ENCODE measurements at places on chromosomes 1 and 21. TPM values are rescaled to one million over a fixed set of nuclear protein-coding genes. Genes with fewer than 3 reads are reported as not detected.

Gene RNF220
- 169 TPM for total RNA-seq

- H3K27me3 ChIP-seq, result no peaks in the 10 kb centered on the region
- peak; percentile 34 for DNase-seq
- H3K4me1 ChIP-seq, result peaks cover 34% of the 10 kb centered on the region
- H3K4me3 ChIP-seq, result peak overlapping the region; percentile 28
- H3K27ac ChIP-seq, result peak overlapping the region; percentile 86
Measured at GRCh38 chr1:181033128-181033798, 520 bp upstream of the MR1 start.

- DNase-seq, result no peak
- no peak overlapping the region for H3K27ac ChIP-seq
- peaks cover 37% of the 10 kb centered on the region for H3K36me3 ChIP-seq
- H3K4me3 ChIP-seq, result peak overlapping the region; percentile 1
- H3K4me1 ChIP-seq, result peaks cover 54% of the 10 kb centered on the region
- no peaks in the 10 kb centered on the region for H3K27me3 ChIP-seq
Measured at GRCh38 chr1:6596351-6596750, 6.3 kb downstream of the KLHL21 start.

Gene NMNAT2
- 0.27 TPM for total RNA-seq

DNA sequence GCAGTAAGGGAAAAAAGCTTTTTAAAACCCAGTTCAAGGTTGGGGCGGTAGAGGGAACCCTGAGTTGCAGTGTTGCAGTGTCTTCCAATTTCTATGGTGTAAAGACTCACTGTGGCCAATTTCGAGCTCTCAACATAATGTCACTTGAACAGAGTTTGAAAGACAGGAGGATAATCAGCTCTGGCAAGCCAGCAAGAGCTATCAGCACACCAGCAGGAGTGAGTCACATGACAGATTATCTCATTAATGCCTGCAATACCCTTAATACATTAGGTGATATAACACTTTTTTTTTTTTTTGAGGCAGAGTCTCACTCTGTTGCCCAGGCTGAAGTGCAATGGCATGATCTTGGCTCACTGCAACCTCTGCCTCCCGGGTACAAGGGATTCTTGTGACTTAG lies 22.8 kb downstream of the SLC9C2 start:
- H3K4me3 ChIP-seq, result no peak overlapping the region
- H3K27me3 ChIP-seq, result no peaks in the 10 kb centered on the region
- DNase-seq, result no peak
- no peak overlapping the region for H3K27ac ChIP-seq

DNA sequence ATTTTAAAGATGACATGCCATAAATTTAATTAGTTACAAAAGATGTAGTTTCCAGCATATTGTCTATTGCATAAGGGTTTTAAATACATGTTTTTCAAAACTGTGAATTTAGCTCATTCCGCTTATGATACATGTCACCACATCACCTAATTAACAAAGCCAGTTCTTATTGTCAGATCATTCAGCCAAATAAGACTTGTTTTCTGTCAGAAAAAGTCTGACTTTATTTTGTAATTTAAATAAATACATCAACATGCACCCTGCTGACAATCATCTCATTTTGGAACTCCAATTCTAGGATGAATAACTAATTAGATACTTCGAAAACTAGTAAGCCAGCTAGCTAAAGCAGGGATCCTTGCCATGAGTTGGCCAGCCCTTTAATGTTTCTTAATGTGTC lies 110.9 kb upstream of the APP start:
- DNase-seq, result no peak
- H3K4me1 ChIP-seq, result no peaks in the 10 kb centered on the region

DNA sequence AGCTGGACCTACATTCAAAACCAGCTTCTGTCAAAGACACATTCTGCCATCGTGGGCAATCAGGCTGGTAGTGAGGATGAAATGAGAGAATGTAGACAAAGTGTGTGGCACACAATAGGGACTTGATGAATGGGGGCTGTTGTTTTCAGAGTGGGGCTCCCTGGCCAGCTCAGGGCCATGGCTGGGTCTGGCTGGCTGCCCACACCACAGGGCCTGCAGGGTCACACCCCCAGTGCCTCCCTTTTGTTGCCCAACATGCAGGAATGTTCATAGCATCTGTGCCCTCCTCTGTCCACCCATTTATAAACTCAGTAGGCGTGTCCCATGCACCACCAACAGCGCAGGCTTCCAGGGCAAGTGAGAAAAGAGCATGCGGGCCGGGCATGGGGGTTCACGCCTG lies 20.8 kb upstream of the ECE1 start:
- H3K27ac ChIP-seq, result peak overlapping the region; percentile 78
- no peaks in the 10 kb centered on the region for H3K36me3 ChIP-seq
- H3K4me1 ChIP-seq, result peaks cover 25% of the 10 kb centered on the region
- no peak overlapping the region for H3K4me3 ChIP-seq
- DNase-seq, result no peak
- no peaks in the 10 kb centered on the region for H3K27me3 ChIP-seq

DNA sequence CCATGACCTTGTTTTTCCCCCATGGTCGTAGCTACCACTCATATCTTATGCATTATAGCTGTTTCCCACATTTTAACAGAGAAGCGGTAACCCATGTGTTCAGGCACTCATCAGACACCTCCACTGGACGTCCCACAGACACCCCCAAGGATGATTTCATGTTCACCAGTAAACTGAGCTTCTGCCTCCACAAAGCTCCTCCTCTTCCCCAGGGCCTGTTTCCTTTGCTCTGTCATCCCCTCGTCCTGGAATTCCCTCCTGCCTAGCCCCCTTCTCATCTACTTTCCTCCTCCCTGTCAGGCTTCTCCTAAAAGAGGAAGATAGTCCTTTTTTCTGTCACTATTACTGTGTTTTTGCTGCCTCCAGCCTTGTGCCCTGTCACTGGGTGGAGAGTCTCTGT lies 111.2 kb downstream of the OMA1 start:
- no peaks in the 10 kb centered on the region for H3K4me1 ChIP-seq
- no peak for DNase-seq
- no peaks in the 10 kb centered on the region for H3K27me3 ChIP-seq

Gene DIO1
- total RNA-seq, result not detected

GRCh38 chr1:76269155-76269554 lies 194.6 kb downstream of the ST6GALNAC3 start:
- H3K27me3 ChIP-seq, result no peaks in the 10 kb centered on the region
- H3K36me3 ChIP-seq, result no peaks in the 10 kb centered on the region
- H3K4me1 ChIP-seq, result no peaks in the 10 kb centered on the region
- H3K4me3 ChIP-seq, result no peak overlapping the region
- no peak overlapping the region for H3K27ac ChIP-seq

GRCh38 chr1:97947695-97948094 lies 26.9 kb upstream of the DPYD start:
- H3K27ac ChIP-seq, result no peak overlapping the region
- H3K27me3 ChIP-seq, result no peaks in the 10 kb centered on the region
- H3K4me3 ChIP-seq, result no peak overlapping the region
- H3K4me1 ChIP-seq, result no peaks in the 10 kb centered on the region
- no peaks in the 10 kb centered on the region for H3K36me3 ChIP-seq
- no peak for DNase-seq

Gene TRIM67
- total RNA-seq, result under 0.01 TPM

GRCh38 chr1:228083871-228084278 lies 1.4 kb downstream of the ARF1 start:
- H3K4me3 ChIP-seq, result peak overlapping the region; percentile 99
- peaks cover 64% of the 10 kb centered on the region for H3K4me1 ChIP-seq
- H3K36me3 ChIP-seq, result no peaks in the 10 kb centered on the region
- peak overlapping the region; percentile 99 for H3K27ac ChIP-seq

DNA sequence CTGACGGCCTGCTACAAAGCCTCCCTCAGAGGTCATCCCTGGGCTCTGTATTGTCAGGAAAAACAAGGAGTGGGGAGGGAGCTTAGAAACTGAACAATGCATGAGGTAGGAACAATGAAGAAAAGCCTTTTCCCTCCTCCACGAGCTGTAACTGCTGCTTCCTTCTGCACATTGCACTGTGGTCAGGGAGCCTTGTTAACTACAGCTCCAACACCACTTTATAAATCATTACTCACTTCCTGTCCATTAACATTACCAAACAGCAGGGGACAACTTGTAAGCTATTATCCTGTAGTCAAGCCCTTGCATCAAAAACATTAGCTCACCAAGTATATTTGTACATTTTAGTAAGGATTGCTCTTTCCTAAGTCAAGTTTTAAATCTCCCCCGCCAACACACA lies 336.0 kb upstream of the NR5A2 start:
- DNase-seq, result no peak
- H3K27ac ChIP-seq, result no peak overlapping the region
- no peaks in the 10 kb centered on the region for H3K27me3 ChIP-seq
- no peaks in the 10 kb centered on the region for H3K36me3 ChIP-seq
- H3K4me3 ChIP-seq, result no peak overlapping the region

Gene PTGER3
- 4.8 TPM for total RNA-seq

Gene CD2
- not detected for total RNA-seq

Gene KRTAP19-3
- not detected for total RNA-seq

Gene MATN1
- not detected for total RNA-seq

DNA sequence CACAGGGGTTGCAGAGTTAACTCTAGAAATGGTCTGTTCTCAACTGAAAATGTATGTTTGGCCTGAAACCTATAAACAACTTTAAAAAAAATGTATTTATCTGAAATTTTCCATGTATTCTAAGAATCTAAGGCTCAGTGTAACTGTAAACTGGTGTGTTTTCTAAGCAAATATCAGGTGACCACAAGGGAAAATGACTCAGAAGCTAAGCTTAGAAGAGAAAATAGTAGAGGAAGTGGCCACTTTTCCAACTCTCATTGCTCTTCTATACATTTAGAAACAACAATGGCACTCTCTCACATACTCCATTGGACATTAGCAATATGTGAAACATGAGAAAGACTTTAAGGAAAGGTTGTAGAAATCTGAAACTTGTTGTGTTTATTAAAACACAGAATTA lies 7.5 kb downstream of the TNFSF18 start:
- no peaks in the 10 kb centered on the region for H3K36me3 ChIP-seq
- no peak for DNase-seq
- no peaks in the 10 kb centered on the region for H3K27me3 ChIP-seq
- no peak overlapping the region for H3K4me3 ChIP-seq
- H3K27ac ChIP-seq, result no peak overlapping the region
- no peaks in the 10 kb centered on the region for H3K4me1 ChIP-seq

DNA sequence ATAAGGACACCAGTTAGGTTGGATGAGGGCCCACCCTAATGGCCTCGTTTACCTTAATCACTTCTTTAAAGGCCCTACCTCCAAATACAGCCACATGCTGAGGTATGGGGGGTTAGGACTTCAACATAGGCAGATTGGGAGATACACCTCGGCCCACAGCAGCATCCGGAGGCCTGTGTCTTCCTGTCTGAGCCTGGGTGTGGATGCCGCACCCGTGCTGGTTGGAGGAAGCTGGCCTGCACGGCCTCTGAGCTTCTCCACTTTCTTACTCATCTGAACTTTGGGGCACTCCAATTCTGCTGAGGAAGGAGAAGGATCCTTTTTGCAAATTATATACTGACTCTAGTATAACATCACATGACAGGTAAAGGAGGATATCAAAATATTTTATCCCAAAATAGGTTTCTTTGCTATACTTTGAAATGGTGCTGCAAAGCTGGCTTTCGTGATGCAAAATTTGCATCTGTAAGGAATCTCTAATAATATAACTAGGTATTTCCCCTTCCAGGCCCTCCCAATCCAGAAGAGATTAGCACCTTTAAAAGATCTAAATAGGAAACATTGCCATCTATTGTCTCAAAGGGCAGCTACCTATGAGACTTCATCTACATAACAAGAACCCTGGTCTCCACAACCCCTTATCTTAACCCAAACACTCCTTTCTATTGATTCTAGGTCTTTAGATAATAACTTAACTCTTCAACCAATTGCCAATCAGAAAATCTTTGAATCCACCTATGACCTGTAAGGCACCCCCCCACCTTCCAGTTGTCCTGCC lies 247.6 kb downstream of the KCNJ6 start:
- no peaks in the 10 kb centered on the region for H3K36me3 ChIP-seq
- H3K27me3 ChIP-seq, result peaks cover 6% of the 10 kb centered on the region
- no peaks in the 10 kb centered on the region for H3K4me1 ChIP-seq
- H3K4me3 ChIP-seq, result no peak overlapping the region

DNA sequence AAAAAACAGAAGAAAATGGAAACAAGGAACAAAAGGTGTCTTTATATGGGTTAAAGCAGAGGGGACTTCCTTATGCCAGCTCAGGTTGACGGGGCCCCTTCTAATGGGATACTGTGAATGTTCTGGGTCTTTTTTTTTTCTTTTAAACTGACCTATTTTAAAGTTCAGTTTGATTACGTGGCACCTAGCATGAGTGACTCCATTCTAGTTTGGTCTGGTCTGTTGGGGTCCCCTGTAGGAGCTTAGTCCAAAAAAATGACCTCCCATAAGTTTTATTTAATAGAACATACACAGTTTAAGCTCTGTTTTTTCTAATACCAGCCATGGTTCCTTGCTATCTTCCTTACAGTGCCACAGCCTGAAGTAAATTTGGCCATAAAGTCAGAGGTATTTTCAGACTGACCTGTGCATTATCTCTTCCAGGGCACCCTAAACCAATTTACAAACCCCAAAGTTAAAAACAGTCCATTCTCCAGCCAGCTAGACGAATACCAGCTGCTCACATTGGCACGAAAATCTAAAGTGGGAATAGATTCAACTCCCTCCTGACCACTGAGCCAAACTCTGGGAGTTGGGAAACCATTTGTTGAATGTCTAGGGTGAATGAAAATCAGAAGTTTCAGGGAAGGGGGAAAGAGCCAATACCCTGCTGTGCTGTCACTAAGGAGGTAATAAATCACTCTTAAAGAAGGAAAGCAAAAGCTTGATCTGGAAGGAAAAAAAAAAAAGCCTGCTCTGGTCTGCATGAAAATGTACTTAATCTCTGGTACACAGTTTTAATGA lies 42.4 kb downstream of the AKNAD1 start:
- H3K27ac ChIP-seq, result peak overlapping the region; percentile 83
- no peaks in the 10 kb centered on the region for H3K27me3 ChIP-seq
- no peak overlapping the region for H3K4me3 ChIP-seq
- peaks cover 32% of the 10 kb centered on the region for H3K4me1 ChIP-seq
- DNase-seq, result no peak
- no peaks in the 10 kb centered on the region for H3K36me3 ChIP-seq

- no peaks in the 10 kb centered on the region for H3K27me3 ChIP-seq
- no peaks in the 10 kb centered on the region for H3K36me3 ChIP-seq
- H3K4me3 ChIP-seq, result no peak overlapping the region
- no peaks in the 10 kb centered on the region for H3K4me1 ChIP-seq
- DNase-seq, result no peak
Measured at GRCh38 chr1:233679030-233679429, 65.1 kb downstream of the KCNK1 start.

GRCh38 chr21:26406526-26406925 lies 166.6 kb downstream of the CYYR1 start:
- no peak overlapping the region for H3K27ac ChIP-seq
- no peak for DNase-seq
- no peaks in the 10 kb centered on the region for H3K36me3 ChIP-seq

Gene CFAP74
- not detected for total RNA-seq

DNA sequence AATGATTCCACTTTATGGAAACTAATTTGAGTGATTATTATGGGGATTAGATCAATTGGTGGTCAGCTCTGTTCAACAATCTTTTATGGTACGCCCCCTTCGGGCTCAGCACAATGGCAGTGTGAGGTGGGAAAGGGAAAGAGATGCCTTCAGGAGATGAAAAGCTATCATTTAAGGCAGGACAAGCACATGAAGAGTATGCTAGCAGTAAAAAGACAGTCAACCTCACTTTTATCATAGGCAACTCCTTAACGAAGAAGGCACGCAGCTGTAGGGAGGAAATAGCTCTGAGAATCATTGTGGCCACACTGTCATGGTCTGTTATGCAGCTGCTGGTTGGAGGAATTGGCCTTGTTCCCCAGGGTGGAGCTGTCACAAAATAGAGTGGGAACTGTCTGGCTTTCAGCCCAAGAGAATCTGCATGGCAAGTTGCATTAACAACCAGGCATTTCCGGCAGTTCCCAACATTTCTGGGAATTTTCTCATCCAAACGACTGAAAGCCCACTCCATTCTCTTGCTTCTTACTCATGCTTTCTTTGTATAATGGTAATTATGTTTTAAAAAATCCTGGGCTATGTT lies 54.4 kb upstream of the BCL10 start:
- no peaks in the 10 kb centered on the region for H3K27me3 ChIP-seq
- H3K36me3 ChIP-seq, result peaks cover 1% of the 10 kb centered on the region
- no peak overlapping the region for H3K4me3 ChIP-seq
- peak overlapping the region; percentile 41 for H3K27ac ChIP-seq

Measured in transverse colon (tissue), 4 donors.